Right renal cortex interstitium (tissue), 3 donors: ENCODE measurements at places on chromosomes 6 and 20. TPM values are rescaled to one million over a fixed set of nuclear protein-coding genes. Genes with fewer than 3 reads are reported as not detected.

DNA sequence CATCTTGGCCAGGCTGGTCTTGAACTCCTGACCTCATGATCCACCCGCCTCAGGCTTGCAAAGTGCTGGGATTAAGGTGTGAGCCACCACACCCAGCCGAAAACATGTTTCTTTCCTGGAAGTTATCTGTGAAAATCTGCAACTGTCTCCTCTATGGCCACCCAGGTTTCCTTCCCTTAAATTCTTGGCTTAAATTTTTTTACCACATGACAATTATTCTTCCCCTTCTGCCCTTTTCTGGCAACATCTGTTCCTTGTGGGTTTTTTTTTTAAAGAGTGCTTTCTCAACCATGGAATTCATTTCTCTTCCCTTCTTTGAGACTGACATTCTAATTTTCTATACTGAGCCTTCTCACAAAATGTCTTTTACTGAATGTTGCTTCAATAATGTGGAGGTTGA lies 59.6 kb downstream of the DOK5 start:
- no peak for DNase-seq

GRCh38 chr6:35876902-35877301 lies 44.0 kb downstream of the SRPK1 start:
- DNase-seq, result no peak

- no peak for DNase-seq
These were observed 99.5 kb downstream of the IPCEF1 start for GRCh38 chr6:154257067-154257466.

DNA sequence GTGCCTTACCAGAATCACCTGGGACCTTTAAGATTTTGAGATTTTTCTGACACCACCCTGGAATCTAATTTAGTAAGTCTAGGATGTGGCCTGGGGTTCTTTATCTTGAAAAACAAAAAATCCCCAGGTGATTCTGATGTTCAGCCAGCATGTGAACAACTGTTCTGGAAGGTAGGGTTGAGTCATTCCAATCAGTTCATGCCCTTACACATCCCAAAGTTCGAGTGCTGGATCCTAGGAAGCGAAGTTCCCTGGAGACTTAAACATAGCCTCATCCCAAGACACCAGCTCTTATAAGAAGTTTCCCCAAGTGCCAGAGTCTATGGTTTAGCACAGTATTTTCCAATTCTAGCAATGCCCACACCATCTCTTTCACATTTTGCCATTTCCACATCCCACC lies 6.3 kb upstream of the TSHZ2 start:
- no peak for DNase-seq

GRCh38 chr6:49151461-49151860 lies 311.6 kb downstream of the MMUT start:
- no peak for DNase-seq

The TFAP2C gene
- 0.94 TPM for polyA plus RNA-seq

- DNase-seq, result no peak
These were observed 39.7 kb downstream of the TRMT11 start for GRCh38 chr6:126026001-126026400.

DNA sequence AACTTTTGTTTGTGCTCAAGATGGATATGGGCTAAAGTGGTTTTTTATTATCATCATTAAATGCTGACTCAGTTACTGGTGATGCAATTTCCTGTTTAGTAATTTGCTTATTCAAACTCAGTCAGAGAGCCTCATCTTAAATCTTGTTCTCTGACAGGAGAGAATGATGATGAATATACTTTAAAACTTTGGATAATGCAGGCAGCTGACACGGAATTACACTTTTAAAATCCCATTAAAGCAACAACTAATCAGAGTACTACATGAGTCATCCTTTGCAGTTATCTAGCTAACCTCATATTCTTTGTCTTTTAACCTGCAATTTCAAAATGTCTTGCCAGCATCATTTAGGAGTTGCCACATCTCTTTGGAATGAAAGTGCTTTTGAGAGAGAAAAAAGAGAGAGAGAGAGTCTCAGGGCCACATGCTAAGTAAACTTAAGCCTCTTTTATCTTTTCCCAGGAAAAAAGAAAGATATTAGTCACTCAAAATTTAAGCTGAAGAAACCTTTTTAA lies 9.2 kb upstream of the C6orf141 start:
- DNase-seq, result no peak

DNA sequence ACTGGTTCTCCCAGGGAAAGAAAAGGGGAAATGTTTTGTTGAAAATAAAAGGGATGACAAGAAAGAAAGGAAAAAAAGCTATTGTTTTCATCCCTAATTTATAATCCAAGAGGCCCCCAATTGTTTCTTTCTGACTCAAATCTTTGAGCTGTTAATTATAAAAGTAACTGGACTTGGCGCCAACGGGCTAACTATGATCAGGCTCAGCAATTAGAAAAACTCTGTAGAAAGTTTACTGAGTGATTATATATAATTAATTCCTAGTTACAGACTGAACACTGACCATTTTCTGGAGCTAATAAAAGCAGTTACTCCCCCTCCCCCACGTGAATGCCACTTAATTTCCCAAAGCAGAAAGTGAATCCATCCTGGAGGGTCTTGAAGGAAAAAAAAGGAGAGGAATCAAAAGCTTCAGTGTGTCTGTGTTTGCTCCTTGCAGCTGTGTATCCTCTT lies 3.2 kb downstream of the ZMYND8 start:
- DNase-seq, result no peak

The KCTD20 gene
- polyA plus RNA-seq, result 52.0 TPM

The ULBP3 gene
- 12.2 TPM for polyA plus RNA-seq

The POM121L2 gene
- polyA plus RNA-seq, result not detected

The ENPP1 gene
- polyA plus RNA-seq, result 18.0 TPM

The MYBL2 gene
- polyA plus RNA-seq, result 24.4 TPM

DNA sequence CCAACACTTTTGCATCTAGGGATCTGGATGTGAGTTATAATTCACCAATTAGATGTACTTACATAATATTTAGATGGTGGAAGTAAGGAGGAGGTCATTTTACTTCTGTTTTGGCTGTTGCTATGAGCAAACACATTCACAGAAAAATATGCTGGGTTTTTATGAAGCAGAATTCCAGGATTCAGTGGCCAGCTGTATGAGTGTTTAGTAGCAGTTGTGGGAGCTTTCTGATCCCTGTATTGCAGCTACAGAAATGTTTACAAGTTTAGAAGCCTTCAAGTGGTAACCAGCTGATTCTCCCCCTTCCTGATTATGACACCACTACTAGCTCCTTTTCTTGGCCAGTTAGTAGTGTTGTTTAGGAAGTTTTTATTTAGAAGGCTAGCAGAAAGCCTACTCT lies 177.0 kb downstream of the TENT5A start:
- no peak for DNase-seq

- DNase-seq, result no peak
These were observed 359.0 kb downstream of the BCKDHB start for GRCh38 chr6:80465513-80465912.

The TCF21 gene
- 167 TPM for polyA plus RNA-seq

DNA sequence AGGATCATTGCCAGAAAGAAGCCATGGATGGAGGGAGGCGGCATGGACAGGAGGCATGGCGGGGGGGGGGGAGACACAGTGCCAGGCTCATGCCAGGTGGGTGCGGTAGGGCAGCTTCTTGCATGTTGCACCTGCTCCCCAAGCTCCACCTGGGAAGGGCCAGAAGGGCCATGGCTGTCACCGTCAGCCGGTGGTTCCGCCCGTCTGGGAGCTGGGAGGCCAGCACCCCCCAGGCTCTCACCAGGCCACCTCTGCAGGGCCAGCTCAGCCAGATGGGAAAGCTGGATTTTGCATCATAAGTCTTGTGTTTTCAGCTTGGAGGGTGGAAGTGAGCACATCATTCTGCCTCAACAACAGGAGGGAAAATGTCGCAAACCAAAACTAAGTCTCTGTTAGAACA lies 404.7 kb downstream of the TAF4 start:
- DNase-seq, result no peak

The TXLNB gene
- 2.4 TPM for polyA plus RNA-seq

DNA sequence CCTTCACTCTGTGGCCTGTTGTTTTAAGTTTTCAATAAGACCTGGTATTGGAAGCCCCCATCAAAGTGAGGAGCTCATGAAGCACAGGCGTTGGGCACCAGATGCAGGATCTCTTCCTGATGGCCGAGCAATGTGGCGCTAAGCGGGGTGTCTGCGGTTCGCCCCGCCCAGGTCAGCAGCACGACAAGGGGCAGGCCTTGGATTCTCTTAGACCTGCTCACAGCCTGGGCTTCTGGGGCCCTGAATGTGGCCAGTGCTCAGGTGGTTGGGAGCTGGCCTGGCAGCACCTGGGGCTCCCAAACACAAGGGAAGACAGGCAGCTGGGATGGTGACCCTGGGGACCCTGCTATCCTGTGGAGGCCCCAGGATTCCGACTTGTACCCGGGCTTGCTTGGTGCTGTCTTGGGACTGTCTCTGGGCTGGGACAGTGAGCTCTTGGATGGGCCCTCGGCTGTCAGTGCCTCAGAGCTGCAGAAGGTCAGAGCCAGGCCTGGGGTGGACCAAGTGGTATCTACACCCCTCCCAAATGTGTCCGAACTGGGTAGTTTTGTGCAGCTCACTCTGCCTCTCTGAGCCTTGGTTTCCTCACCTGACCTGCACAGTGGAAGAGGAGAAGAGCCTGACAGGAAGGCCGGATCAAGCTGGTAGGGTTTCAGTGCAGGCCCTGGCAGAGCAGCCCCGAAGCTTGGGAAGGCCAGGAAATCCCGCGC lies 69.1 kb downstream of the PHACTR3 start:
- no peak for DNase-seq

DNA sequence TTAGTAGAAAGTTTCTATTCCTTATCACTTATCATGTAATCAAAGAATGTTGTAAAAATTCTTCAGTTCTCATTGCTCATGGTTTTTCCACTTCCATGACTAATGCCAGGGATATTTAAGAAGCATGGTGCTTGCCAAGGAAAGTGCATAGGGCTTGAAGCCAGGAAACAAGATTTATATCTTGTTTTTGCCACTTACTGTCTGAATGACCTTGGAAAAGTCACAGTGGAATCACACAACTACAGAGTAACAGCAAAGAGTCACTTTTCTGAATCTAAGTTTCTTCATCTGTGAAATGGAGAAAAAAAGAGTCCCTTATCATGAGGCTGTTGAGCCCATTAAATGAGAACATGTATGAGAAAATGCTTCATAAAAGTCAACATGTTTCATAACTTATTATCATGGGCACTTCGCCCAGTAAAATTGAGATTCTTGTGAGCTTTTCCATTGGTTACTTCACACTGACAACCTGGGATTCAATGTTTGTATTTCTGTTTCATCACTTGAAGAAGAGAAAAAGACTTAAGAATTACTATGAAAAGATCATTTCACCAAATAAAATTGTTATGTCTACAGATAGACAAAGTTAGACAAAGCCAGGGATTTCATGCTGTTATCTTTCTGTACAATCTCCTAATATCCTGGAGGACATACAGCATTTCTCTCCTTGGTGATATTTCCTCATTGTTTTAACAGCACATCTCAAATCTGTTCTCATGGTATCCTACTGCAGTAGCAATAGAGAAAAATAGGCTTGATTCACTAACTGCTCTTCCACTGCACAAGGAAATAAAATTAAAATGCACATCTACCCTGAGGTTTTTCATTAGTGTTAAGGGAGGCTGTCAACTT lies 7.6 kb upstream of the BMP5 start:
- DNase-seq, result no peak

- no peak for DNase-seq
These were observed 27.5 kb upstream of the AFDN start for GRCh38 chr6:167799033-167799821.

The KPNA5 gene
- polyA plus RNA-seq, result 23.8 TPM

The ARFGEF3 gene
- 5.7 TPM for polyA plus RNA-seq

DNA sequence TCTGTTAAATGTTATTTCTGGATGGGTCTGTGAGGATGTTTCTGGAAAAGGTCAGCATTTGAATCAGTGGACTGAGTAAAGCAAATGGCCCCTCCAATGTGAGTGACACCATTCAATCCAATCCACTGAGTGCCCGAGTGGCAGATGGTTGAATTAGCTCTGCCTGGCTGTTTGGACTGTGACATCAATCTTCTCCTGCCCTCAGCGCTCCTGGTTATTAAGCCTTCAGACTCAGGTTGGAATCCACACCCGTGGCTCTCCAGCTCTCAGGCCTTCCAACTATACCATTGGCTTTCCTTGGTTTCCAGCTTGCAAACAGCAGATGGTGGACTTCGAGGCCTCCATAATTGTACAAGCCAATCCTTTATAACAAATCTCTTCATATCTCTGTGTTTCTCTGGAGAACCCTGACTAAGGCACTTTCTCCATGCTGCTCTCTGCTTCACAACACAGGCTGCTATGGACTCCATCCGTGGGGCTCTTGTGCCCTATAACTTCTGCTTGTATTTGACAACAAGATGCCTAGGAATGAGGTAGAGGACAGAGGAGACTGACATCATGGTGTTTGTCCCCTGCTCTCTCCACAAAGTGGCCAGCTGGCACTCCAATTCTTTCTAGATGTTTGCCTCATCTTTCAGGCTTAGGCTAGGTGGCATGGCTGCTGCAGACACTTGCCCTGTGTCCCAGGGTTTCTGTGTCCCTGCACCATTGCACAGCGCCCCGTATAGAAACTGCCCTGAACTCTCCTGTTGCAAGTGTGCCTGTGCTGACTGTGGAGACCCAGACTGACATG lies 4.8 kb upstream of the CSTL1 start:
- no peak for DNase-seq

DNA sequence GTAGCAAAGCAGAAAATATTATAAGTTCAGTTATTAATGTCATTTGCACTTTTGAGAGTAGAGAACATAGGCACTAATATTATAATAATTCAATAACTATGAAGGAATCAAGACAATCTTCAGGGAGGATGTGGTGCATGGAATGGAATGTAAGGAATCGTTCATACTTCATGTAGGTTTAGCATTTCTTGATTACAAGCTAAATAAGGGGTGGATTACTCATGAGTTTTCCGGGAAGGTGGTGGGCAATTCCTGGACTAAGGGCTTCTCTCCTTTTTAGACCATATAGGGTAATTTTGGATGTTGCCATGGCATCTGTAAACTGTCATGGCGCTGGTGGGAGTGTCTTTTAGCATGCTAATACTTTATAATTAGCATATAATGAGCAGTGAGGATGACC lies 9.1 kb upstream of the BTNL2 start:
- DNase-seq, result no peak

DNA sequence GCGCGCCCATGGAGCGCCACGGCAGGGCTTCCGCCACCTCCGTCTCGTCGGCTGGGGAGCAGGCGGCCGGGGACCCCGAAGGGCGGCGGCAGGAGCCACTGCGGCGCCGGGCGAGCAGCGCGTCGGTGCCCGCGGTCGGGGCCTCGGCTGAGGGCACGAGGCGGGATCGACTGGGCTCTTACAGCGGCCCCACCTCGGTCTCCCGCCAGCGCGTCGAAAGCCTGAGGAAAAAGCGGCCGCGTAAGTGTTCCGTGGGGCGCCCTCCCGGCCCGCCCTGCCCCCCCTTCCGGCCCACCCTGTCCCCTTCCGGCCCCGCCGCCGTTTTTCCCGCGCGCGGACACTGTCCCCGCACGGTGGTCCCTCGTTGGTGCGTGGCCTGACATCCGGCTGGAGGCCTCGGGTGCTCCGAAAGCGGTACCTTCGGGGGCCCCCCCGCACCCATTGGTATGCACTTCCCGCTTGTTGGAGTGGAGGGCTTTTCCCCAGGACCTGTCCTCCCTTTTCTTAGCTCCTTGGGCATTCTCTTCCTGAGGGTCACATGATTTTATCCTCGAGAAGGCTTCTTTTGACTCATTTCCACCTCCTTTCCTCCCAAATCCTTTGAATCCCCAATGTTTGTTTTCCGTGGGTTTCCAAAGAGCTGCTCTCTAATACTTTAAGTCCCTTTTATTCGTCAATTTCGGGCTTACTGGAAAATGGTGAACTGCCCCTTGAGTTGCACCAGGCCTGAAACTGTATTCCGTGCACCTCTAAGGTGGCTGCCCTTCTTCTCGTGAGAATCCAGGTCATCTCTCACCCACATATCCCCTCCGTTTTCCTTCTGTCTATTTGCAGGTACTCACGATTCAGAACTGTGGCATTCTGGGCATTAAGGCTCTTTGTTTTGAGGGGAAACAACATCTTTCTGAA lies 556 bp downstream of the PANK2 start:
- DNase-seq, result no peak
